ENCODE measurements at places on chromosomes 5 and 9.

GRCh38 chr5:139543423-139543991, 17.6 kb upstream of the UBE2D2 start:
- DNase-seq = peak; percentile 58

DNA sequence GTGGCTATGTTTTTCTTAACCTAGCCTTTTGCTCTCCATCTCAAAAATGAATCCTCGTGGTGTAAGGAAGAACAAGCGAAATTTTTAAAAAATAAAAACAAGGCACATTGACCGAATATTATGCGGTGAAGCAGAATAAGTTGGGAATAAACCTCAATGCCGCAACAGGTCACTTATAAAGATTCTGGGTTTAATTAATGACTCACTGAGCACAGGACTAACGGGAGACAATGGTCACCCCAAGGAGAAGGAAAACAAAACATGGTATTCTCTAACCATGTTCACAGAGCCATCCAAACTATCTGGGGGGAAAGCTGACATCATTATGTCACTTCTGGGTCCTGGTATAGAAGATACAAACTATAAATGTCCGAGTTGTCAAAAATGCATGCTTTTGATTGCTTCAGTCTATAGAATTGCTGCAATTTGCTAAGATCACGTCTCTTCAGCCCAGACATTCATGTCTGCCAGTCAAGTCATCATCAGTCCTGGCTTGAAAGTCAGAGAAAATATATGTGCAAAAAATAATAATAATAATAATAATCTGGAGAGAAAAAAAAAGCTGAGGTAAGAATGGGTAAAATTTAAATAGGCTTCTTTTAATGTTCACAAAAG, 280.6 kb downstream of the NR2F1-AS1 start:
- no peak for DNase-seq

- DNase-seq = no peak
Observed at GRCh38 chr9:96130970-96131369, 171.0 kb downstream of the HSD17B3 start.

DNA sequence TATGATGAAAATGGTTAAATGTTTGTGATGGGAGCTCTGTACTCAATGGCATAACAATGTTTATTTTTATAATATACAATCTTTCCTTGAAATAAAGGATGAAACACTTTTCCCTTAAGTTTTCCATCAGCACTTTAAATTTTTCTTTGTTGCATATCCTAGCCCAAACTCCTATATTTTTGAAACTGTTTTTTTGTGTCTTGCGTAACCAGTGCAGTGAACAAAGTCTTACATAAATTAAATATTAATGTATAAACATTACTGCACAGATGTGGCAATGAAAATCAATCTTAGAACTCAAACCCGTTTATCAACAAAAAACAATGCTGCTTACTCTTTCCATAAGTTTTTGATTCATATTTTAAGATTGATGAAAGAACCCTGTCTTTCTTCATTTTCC, 34.1 kb upstream of the IL31RA start:
- DNase-seq = no peak

DNA sequence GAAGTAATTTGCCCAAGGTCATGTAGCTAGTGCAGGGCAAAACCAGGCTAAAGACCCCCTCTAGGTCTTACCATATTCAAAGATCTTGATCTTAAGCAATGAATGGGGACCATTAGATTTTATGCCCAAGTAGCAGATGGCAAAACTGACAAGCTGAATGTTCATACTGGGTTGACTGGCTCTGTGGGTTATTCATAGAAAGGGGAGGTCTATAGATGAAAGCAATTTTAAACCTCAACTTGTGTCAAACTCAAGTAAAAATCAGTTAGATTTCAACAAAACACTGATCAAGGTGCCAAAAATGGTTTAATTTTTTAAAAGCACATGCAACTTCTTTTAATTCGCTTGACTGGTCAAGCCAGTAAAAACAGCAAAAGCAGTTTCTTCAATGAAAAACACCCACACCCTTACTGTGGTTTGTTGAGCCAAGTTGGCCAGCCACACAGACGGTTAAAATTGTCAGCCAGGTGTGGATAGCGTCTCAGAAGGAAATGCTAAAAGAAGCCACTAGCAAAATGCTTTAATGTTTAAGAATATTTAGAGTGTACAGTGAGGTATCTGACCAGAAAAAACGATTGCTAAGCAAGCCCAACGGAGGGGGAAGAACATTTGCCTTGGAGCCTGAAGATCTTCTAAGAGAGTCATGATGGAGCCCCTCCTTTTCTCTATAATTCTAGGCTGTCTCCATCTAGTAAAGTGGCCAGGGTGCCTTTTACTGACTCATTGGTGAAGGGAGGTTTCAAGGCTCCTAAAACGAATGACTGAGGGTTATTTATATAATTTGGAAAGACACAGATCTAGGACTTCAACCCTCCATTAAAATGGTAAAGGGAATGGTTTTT, 539.6 kb upstream of the CLINT1 start:
- DNase-seq = peak; percentile 44

DNA sequence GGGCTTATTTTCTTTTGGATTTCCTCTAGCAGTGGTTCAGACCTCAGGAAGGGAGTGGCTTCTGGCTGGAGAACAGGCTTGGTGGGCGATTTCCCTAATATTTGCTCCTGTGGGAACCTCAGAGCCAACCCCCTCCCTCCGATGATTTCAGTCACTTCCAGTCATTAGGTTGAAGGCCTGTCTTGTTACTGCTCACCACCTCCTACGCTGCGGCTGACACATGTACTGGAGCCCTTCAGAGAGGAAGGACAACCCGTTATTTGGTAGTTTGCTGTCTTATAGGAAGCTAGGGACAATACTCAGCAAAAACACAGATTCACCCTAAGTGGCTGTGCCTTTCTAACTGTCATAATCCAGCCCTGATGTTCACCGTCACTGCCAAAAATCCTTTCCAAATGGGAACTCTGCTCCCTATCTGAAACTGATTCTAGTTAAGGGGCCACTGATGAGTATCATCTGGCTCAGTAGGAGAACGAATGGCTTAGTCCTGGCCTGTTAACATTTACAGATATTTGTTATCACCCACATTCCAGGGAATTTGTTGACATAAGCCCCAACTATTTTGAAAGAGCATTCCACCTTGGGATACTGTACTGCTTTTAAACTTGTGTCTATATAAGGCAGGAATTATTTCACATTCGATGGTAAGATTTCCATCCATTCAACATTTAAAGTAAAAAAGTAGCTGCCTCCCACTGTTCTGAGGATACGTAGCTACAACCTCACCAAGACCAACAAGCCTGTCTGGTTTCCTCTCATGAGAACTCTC, 29.3 kb upstream of the ANKH start:
- peak; percentile 51 for DNase-seq

DNA sequence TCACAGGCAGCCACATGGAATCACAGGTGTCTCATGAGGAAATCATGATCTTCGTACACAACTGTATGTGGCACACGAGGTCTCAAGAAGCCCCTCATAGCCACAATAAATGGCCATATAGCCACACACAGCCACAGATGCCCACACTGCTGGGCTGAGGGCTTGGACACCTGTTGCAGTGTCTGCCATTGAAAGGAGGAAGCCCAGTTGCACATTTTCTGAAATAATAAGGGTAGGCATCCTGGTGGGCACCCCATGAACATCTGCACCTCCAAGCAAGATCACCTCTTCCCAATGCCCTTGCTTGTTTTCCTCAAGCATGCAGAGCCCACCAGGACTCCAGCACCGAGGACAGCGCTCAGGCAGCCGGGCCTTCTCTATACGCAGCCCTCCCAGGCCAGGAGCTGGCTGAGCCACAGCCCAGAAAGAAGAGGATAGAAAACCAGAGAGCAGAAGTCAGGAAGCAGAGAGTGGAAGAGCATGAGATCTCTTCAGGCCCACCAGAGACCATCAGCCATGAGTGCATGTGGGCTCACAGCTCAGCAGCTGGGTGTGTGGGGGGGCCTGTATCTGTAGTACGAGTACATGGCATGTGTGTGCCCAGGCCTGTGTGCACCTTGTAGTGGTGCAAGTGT, 1.0 kb upstream of the ACSL6 start:
- peak; percentile 86 for DNase-seq

GRCh38 chr9:99075246-99075912, 29.5 kb upstream of the TGFBR1 start:
- peak; percentile 31 for DNase-seq

All from femur (tissue), 1 donor.